CD4-positive, alpha-beta T cell treated with Interferon gamma for 1 hour (primary cell): ENCODE measurements at places on chromosomes 2 and 18.

- DNase-seq: peak; percentile 59
These were observed 32.9 kb downstream of the HS1BP3 start for GRCh38 chr2:20617892-20618467.

DNA sequence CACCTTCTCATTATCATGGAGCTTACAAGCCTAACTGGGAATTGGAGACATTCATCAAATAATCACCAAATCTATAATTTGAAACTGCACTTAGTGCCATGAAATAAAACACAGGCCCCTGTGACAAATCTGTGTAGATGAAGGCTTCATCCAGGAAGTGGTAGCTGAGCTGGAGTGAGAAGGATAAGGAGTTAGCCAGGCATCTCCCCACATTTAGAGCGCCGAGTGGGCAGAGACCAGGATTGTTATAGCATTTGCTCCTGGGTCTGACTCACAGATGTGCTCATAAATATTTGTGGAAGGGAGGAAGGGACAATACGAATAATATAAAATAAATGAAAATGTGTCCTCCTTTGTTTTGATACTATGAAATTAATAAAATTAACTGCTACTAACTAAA is 2.5 kb upstream of the MAT2A start:
- no peak for DNase-seq

DNA sequence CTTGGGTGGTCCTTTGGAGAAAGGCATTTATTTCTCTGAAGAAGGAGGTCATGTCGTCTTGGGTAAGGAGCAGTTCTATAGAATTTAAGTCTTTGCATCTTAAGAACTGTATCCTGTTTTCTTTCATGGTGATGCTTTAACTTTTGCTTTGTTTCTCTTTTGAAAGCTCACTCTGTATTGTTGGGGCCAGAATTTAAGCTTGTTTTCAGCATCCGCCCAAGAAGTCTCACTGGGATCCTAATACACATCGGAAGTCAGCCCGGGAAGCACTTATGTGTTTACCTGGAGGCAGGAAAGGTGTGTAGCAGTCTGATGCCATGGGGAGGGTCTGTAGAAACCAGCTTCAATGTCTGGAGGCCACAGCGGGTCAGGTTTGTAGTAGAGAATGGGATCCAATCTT is 64.7 kb upstream of the TTC39C start:
- DNase-seq: no peak

DNA sequence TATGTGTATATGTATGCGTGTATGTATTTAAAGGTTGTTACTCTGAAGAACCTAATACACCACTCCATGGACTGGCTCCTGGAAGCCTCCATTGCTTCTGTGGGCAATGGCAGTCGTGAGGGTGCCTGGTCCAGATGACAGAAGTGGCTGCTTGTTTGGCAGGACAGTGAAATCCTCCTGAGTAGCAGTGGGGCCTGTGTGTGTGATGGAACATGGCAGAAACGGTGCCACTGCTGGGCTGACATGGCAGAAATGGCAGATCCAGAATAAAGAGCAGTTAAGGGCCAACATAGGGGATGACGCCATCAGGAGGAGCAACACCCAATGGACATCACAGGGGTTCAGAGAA is 6.1 kb upstream of the CPLX4 start:
- DNase-seq: no peak

- peak; percentile 29 for DNase-seq
These were observed 25.8 kb downstream of the CREG2 start for GRCh38 chr2:101361522-101361921.

DNA sequence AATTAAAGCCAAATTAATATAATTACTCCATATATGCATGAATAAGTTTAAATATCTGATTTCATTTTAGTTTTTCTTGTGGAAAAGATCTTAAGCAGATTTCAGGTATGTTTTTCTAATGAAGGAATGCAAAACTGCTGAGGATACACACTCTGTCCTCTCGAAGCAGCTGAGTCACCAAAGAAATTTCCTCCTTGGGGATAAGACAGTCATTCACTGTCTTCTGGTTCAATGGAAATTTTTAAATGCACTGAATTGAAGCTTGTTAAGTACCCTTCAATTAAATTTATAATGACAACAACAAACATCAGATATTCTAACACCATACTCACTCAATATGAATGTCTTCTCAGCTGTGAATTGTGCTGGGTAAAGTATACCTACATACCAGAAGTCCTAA is 101.5 kb upstream of the DNER start:
- no peak for DNase-seq

- no peak for DNase-seq
These were observed 161.5 kb upstream of the BCL2L11 start for GRCh38 chr2:110959198-110959597.

DNA sequence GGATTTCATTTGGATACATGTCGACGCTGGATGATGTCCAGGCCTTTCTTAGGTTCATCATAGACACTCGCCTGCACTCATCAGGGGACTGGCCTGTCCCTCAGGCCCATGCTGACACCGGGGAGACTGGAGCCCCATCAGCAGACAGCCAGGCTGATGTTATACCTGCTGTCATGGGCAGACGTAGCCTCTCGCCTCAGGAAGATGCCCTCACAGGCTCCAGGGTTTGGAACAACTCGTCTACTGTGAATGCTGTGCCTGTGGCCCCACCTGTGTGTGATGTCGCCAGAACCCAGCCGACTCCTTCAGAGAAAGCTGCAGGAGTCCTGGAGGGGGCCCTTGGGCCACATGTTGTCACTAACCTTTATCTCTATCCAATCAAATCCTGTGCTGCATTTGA is 28.3 kb downstream of the MOCOS start:
- DNase-seq: no peak

DNA sequence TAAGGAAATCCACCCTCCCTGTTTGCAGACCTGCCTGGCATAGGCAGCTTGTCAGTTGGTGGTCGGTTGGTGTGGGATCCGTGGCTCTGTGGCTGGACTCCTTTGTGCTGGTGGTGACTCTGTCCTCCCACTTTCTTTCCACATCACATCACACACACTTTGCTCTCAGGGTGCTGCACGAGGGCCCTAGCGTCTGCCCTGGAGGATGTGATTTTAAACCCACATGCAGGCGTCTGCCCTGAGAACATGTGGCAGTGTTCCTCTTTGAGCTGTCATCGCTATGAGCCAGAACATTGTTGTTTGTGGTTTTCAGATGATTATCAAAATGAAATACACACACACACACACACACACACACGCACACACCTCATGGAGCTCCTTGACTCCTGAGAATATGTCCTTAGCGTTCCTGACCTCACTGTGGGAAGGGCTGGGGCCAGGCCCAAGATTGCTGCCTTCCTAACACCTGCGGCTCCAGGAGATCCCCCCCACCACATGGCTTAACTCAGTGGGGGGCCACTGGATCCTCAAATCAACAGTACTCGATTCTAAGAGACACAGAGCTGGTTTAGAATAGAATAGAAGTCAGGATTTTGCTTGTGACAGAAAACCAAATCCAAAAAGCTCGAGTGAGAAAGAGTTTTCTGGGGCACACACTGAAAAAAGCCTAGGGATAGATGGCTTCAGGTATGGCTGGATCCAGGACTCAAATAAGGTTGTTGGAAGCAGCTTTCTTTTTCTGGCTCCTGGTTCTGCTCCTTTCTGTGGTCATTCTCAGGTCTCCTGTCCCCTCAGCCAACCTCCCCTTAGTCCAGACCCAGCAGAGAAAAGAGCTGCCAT is 54.8 kb downstream of the RTP5 start:
- DNase-seq: no peak

- DNase-seq: no peak
These were observed 221.0 kb downstream of the PID1 start for GRCh38 chr2:229050133-229050532.

DNA sequence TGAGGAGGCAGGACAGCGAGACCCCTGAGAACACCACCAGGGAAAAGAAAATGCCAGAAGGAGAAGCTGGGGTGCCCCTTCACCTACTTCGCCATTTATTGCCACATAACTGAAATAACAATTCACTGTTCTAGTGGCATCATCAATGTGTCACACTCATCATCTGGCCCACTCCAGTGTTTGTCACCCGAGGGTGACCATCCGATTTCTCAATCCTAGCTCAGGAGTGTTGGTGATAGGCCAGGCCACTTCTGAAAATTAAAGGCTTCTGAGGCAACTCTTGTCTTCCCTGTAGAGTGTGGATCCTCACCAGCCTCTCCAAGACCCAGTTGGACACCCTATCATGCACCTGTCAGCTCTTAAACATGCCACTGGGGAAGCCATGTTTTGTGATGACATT is 62.9 kb upstream of the BZW1 start:
- DNase-seq: no peak

GRCh38 chr2:69815717-69816116 is 13.7 kb upstream of the GMCL1 start:
- DNase-seq: no peak

DNA sequence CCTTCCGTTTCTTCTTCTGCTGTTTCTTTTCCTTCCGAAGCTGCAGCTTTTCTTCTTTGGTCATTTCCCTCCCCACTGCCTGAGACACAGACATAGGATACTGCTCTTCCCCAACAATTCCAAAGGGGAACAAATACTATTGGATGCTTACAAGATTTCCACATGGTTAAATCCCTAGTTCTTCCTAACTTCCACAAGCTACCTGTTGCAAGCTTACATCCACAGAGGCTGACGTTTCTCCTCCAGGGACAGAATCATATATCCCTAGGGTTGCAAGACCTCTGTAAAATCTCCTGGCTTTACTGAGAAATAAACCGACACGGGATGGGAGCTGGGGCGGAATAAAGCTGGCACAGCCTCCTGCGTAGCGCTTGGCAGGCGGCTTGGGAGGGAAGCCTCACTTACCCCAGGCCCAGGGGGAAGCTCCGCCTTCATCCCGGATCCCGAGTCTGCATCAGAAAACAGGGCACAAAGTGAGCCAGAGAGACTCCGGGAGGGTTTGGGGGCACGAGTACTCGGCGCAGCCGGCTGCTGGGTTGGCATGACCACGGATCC is 590 bp downstream of the EIF2B4 start:
- DNase-seq: no peak

- no peak for DNase-seq
These were observed 1284.2 kb upstream of the PIK3C3 start for GRCh38 chr18:40670668-40671375.

DNA sequence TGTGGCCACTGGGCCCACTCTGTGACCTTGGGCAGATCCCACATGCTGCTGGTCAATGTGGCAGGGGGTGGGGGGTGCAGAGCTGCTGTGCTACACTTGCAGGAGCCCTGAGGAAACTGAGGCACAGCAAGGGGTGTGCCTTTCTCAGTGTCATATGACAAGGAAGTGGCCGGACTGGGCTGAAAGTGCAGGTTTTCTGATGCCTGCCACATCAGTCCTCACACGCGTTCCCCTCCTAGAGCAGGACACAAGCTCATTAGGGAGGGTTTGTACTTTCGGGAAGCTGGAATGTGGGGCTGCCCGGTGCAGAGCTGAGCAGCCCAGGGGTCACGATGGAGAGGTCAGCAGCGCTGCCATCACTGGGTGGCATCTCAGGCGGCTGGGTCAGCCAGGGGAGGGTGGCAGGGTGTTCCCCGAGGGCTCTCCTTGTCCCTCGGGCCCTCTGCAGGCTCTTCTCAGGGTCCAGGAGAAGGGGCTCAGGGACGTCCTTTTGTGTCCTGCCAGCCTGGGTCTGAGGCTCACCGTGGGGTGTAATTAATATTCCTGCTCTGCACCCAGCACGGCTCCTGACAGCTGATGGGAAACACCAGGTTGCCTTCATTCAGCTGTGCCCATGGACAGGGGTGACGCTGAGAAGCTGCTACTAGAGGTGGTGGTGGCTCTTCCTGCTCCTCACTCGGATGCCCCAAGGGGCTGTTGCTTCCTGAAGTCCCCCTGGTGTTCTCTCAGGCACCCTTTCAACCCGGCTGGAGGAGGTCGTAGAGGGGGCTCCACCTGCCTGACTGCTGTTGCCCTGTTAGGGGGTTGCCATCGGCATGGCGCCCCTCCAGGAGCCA is 62.1 kb upstream of the HDAC4 start:
- no peak for DNase-seq

DNA sequence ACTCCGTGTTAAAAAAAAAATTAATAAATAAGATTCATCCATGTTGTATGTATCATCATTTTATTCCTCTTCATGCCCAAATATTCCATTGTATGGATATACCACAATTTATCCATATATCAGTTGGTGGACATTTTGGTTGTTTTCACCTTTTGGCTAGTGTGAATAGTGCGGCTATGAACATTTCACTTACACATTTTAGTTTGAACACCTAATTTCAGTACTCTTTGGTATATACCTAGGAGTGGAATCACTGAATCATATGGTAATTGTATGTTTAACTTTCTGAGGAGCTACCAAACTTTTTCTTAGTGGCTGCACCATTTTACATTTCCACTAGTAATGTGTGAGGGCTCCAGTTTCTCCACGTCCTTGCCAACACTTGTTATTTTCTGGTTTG is 20.0 kb downstream of the CDCA7 start:
- DNase-seq: no peak

DNA sequence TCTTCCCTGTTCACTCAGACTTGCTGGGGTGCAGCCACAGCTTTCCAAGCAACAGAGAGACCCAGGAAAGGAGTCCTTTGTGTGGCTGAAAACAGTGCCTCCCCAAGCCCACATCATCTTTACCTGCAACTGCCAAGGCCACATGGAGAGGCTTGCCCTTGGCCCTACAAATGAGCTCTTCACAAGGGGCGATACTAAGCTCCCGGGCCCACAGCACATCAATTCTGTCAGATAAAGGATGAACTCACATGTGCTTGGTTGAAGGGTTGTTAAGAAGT is 42.3 kb upstream of the SH3RF3 start:
- no peak for DNase-seq

- no peak for DNase-seq
These were observed 153.7 kb downstream of the NRXN1 start for GRCh38 chr2:50878251-50878650.

- no peak for DNase-seq
These were observed 132.1 kb downstream of the TCF4 start for GRCh38 chr18:55455938-55456337.

- DNase-seq: no peak
These were observed 268.4 kb downstream of the TCF4 start for GRCh38 chr18:55319459-55320193.

- DNase-seq: no peak
These were observed 430.0 kb upstream of the VWC2L start for GRCh38 chr2:213980883-213981282.

- DNase-seq: no peak
These were observed 1.4 kb downstream of the DNMT3A start for GRCh38 chr2:25340181-25340921.

GRCh38 chr2:106649306-106649705 is 162.1 kb downstream of the CD8B2 start:
- DNase-seq: no peak
